ENCODE measurements at places on chromosomes 12 and 14.

DNA sequence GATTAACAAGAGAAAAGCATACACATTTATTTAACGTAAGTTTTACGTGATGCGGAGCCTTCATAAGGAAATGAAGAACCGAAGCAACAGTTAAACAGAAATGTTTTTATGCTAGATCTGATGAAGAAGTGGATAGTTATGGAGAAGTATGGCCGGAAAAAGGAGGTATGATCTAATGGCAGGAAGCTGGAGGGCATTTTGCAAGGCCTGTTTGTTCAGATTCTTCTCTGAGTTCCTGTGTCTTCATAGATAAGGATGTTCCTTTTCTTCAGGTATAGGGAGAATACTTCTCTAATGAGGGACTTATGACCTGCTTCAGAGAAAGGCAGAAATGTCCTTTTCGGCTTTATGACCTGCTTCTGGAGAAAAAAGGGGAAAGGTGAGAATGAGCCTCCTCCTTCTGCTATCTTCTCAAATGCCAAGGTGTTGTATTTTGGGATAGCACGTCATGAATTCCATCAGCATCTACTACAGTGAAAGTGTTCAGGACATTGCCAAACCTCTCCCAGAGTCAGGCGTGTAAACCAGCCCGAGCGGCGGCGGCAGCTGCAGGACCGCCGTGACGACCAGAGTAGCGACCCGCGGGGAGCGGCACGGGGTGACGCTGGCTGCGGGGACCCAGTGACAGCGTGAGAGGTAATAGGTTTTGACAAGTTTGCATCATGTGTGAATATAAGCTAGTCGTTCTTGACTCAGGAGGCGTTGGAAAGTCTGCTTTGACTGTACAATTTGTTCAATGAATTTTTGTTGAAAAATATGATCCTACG lies 33.7 kb upstream of the SGPP1 start:
- DNase-seq, result no peak

DNA sequence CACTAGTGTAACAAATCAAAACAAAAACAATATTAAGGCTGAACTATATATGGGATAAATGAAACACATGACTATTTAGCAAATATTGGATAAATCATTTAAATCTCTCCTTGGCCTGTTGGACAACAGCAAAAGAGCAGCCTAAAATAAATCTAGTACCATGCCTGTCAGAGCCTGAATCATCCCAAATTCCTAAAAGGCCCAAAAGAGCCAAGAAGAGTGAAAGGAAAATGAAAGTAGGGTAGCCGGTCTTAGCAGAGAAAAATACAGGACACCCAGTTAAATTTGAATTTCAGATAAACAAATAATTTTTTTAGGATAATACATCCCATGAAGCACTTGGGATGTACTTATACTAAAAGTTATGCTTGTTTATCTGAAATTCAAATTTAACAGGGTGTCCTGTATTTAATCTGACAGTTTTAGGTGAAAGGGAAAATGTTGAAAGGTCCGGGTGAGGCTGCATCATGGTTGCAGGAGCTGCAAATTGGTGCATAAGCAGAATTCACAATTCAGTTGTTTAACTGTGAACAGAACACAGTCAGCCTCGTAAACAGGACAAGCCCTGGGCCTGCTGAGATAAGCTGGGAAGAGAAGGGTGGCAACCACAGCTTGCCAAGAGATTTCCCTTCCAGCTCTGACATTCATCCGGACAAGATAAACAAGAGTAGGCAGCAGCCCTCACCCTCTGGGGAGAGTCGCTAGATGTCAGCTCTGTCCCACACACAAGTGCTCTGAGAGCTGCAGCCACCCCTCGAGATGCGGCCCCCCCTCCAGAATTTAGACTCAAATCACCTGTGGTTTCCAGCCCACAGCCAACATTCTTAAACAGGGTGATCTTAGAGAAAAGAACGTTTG lies 30.3 kb downstream of the DMAC2L start:
- peak; percentile 70 for DNase-seq

DNA sequence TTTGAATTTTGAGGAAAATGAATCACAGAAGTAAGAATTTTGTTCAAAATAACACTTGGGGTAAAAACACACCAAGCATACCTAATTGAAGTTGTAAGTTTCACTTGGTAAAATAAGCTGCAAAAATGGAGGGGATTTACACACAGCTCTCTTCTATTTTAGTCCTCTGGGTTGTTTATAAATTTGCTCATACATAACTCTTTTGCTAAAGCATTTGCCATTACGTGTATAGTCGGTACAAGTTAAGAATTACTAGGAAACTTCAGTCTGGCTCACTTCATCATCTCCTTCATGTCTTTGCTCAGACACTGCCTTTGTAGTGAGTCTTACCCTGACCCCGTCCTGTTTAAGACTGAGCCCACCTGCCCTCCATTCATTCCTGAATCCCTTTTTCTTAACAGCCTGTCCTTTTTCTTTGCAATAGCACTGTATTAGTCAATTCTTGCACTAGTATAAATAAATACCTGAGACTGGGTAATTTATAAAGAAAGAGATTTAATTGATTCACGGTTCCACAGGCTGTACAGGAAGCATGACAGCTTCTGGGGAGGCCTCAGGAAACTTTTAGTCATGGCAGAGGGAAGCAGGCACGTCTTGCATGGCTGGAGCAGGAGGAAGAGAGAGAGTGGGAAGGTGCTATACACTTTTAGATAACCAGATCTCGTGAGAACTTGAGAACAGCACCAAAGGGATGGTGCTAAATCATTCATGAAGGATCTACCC lies 451.1 kb downstream of the PCNX1 start:
- no peak for DNase-seq

GRCh38 chr14:100027771-100028490 lies 37.3 kb upstream of the EVL start:
- no peak for DNase-seq

DNA sequence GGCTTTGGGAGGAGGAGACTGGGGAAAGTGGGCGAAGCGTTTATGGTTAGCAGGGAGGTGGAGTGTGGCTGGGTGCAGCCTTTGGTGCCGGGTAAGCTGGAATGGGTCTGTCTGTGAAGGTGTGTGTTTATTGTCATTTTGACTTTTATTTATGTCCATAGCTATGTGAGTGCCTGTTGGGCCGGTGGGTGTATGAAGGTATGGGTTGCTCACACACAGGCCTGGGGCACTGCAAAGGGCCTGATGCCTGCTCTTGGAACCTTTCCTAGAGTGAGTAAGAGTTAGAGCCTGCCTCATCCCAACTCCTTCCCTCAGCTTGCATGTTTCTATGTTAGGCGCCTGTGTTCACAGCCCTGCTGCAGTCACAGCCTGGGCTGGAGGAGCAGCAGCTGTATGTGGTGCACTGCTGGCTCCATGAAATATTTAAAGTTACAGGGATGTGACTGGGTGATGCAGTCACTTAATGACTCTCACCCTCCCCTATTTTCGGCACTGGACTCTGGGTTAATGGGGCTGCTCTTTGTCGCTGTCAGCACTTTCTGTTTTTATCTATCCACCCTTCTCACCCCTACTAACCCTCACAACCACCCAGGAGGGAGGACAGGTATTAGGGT lies 2.6 kb upstream of the PPP1R1A start:
- DNase-seq, result no peak

- DNase-seq, result no peak
Measured at GRCh38 chr12:114397978-114398881, 7.7 kb downstream of the TBX5 start.

Measured in femur (tissue), 1 donor.